Activated naive CD4-positive, alpha-beta T cell treated with anti-CD3 and anti-CD28 coated beads, Interleukin-2, amount 10 ng/mL, durations not matched to agents 7 days and 5 days (primary cell): ENCODE measurements at places on chromosomes 13 and 19.

GRCh38 chr19:10245189-10245939 is 6.7 kb upstream of the MRPL4 start:
- no peak for DNase-seq

- DNase-seq = no peak
Observed at GRCh38 chr19:18558604-18559003, 934 bp downstream of the KXD1 start.

GRCh38 chr13:97627566-97627965 is 193.6 kb downstream of the RAP2A start:
- DNase-seq = no peak

- DNase-seq = peak; percentile 91
Observed at GRCh38 chr19:16070366-16070990, 5.8 kb upstream of the TPM4 start.

DNA sequence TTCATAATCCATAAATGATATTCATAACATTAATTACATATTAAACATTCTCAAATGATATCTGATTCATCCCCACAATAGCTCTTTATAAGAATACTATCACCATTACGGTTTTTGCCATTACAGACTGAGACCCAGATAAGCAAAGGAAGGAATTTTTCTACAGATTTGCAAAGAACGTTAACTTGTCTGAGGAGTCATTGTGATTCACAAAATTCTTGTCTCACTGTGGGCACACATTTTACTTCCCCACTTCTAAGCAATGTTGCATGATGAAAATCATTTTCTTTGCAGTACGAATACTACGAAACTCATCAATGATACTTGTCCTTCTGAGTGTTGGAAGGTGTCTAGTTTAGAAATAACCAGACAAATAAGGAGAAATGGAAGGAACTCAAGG is 70.1 kb downstream of the NALCN start:
- DNase-seq = no peak

GRCh38 chr13:70585109-70585508 is 476.9 kb upstream of the KLHL1 start:
- DNase-seq = no peak

DNA sequence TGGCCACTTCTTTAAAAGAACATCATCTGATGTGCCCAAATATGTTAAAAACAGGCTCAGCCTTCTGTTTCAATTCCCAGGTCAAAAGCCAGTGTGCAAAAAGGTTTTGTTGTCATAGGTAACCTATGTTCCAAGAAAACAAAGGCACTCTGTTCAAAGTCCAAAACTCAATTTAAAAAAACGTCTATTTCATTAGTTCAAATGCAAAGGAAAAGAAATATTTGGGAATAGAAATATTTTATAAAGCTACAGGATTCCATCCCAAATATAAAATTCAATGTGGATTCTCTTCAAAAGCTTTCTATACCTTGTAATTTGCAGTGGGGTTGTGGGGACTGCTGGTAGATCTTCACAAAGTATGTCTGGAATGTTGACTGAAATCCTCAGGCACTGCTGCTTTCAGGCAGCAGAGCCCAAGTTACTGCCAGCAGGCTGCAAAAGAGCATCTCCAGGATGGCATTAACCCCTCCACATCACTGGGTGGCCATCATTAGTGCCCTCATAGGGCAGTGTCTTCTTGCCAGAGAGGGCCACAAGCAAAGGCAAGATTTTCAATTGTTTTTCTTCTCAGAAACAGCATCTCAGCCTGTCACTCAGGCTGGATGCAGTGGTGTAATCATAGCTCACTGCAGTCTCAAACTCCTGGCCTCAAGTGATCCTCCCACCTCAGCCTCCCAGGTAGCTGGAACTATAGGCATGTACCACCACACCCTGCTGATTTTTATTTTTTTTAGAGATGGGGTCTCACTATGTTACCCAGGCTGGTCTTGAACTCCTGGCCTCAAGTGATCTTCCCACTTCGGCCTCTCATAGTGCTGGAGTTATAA is 22.8 kb upstream of the STK24 start:
- no peak for DNase-seq

DNA sequence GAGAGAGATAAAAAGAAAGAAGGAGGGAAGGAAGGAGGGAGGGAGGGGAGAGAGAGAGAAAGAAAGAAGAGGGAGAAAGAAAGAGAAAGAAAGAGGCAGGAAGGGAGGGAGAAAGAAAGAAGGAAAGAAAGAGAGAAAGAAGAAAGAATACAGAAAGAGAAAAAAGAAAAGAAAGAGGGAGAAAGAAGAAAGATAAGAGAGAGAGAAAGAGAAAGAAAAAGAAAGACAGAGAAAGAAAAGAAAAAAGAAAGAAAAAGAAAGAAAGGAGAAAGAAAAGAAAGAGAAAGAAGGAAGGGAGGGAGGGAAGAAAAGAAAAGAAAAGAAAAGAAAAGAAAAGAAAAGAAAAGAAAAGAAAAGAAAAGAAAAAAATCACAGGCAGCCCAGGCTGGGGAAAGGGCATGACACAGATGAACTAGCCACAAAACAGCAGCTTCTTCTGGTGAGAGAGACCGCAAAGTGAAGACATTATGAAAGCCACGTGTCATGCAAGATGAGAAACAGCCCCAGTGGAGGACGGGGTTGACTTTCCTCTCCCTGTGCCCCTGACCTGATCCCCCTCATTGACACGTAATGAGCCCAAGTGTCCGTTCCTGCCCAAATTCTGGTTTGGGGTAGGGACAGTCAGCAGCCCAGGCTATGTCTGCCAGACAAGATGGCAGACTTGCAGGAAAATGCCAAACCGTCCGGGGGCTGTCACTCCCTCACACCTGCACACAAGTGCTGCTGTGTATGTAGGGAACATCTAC is 102.1 kb downstream of the INSR start:
- peak; percentile 63 for DNase-seq

DNA sequence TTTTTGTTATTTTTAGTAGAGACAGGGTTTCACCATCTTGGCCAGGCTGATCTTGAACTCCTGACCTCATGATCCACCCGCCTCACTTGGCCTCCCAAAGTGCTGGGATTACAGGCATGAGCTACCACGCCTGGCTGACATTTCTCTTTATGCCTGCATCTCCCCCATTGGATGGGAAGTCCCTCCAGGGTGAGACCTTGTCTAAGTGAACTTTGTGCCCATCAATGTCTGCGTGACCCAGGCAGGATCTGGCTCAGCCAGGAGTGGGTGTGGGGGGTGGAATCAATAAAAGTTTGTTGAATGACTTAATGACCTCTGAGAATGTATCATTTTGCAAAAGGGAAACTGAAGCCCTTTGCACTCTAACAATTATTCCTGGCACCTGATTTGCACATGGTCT is 1.8 kb upstream of the ARRDC5 start:
- no peak for DNase-seq

- no peak for DNase-seq
Observed at GRCh38 chr13:34657716-34658115, 284.4 kb upstream of the NBEA start.

DNA sequence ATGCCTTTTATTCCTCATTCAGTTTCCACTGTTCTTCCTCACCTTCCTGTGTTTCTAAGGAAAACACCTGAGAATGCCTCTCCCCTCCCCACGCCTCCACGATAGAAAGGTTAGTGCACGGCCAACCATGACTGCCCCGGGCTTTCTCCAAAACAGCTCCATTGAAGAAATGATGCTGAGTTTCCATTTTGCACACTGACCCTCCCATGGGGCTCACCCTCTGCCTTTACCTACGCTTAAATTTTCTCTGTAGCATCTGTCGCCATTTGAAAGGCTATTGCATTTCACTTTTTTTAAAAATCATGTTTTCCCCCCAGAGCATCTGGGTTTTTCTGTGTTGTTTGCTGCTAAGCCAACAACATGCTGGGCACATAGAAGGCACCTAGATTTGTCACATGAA is 48.2 kb downstream of the ABCC4 start:
- DNase-seq = no peak

DNA sequence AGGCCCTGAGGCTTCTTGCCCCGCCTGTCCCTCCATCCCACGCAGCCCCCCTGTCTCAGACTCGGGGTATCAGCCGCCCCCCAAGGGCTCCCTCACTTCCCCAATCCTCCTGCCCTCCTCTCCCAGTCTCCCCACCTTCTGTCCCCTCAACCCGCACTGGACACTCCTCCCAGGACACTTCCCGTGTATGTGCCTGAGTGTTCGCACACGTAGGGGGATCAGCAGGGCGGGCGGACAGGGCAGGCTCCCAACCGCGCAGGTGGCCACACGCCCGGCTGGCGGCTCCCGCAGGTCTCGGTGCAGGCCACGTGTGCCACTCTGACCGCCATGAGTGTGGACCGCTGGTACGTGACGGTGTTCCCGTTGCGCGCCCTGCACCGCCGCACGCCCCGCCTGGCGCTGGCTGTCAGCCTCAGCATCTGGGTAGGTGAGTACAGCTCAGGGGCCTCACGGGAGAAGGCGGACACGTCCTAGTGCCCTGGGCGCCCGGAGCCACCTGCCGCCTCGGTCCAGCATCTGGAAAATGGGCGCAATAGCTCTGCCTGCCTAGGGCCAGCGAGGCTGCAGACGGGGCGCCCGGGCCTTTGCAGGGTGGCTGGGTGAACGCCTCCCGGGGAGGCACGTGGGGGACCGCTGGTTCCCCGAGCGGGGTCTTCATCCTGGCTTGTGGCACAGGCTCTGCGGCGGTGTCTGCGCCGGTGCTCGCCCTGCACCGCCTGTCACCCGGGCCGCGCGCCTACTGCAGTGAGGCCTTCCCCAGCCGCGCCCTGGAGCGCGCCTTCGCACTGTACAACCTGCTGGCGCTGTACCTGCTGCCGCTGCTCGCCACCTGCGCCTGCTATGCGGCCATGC is 2.3 kb downstream of the KISS1R start:
- DNase-seq = peak; percentile 59

DNA sequence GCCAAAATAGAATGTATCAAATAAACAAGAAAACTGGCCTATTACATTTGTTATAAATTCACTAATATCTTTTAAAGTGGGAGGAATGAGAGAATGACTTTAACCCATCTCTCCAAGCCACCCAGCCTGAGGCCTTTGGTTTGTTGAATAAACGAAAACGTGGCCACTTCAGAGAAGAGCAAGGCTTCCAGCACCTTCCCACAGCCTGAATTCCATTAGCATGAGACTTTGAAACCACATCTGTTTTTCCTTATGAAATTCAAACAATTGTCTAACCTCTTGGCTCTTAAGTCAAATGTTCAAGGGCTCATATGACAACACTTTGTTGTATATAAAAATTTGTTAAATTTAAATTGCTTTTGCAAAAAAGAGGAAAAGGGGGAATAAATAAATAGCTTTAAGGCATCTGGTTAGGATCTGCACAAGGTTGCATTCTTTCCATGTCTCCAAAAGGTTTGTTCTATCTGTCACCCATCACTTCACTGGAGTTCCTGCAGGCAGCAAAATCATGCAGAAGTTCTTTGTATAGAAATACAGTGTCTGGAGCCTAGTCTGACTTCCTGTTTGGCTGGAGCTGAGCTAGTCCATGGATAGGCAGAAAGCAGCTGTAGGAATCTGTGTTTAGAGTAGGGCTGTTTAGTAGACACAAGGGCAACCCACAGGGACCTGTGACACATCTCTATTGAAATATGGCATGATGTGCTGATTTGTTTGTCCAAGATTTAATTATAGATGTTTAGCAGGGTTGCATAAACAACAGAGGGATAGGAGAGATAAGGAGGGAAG is 502.3 kb downstream of the KCTD12 start:
- DNase-seq = no peak

DNA sequence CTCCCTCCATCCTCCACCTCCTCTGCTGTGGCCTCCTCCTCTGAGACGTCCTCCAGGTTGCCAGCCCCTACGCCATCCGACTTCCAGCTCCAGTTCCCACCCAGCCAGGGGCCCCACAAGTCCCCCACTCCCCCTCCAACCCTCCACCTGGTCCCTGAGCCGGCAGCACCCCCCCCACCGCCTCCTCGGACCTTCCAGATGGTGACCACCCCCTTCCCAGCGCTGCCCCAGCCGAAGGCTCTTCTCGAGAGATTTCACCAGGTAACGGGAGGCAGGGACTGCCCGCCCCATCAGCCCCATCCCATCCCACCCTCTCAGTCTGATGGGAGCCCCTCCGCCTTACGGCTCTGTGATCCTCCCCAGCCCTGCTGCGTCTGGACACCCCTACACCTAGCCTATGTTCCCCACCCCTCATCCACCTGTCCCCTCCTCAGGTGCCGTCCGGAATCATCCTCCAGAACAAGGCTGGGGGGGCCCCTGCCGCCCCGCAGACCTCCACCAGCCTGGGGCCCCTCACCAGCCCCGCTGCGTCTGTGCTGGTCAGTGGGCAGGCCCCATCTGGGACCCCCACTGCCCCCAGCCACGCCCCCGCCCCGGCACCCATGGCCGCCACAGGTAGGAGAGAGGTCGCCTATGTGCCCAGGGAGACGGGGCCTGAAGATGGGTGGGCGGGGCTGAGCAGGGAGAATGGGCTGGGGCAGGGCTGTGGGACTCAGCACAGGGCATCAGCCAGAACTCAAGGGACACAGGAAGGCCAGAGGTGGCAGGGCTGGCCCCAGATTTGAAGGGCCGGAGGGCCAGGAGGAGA is 18.6 kb upstream of the EHD2 start:
- DNase-seq = no peak

GRCh38 chr13:20616059-20616797 is 49.3 kb downstream of the IFT88 start:
- DNase-seq = no peak

GRCh38 chr13:90899416-90899815 is 448.1 kb upstream of the MIR17HG start:
- no peak for DNase-seq

GRCh38 chr19:2888731-2889224 is 11.9 kb upstream of the ZNF57 start:
- peak; percentile 77 for DNase-seq

- no peak for DNase-seq
Observed at GRCh38 chr19:30630289-30631032, 258.3 kb downstream of the ZNF536 start.

DNA sequence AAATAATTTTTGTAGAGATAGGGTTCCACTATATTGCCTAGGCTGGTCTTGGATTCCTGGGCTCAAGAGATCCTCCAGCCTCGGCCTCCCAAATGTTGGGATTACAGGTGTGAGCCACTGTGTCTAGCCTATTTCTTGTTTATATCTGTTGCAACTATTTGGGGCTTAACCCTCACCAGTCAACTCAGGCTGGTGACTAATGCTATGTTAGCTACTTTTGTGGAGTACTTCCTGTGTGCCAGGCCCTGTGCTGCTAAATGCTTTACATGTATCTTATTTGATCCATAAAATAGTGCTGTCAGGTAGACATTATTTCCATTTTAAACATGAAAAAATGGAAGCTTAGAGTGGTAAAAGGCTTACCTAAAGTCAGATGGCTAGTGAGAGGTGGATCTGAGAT is 13.8 kb downstream of the CEACAM1 start:
- DNase-seq = no peak

- DNase-seq = no peak
Observed at GRCh38 chr19:44111910-44112463, 1.2 kb upstream of the ZNF225 start.

DNA sequence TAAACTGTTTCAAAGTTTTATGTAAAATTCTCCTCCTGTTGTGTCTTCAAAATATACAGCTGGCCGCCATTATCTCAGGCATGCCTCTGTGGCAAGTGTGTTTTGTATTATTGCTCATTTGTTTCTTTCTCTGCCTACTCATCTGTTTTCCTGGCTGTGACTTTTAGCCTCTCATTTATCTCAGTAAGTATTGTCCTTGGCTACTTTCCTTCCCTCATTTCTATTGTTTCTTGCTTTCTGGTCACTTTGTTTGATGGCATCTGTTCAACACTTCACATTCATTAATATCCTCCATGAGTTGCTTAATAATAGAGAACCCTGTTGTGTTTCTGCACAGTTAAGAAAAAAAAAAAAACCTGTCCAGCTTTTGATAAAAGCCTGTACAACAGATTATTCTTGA is 869.4 kb downstream of the PCDH17 start:
- no peak for DNase-seq

- no peak for DNase-seq
Observed at GRCh38 chr13:42151781-42152180, 103.3 kb downstream of the DGKH start.
